ENCODE measurements at places on chromosomes 3 and 15. TPM values are rescaled to one million over a fixed set of nuclear protein-coding genes. Genes with fewer than 3 reads are reported as not detected.

A4GNT gene
- not detected for total RNA-seq

EIF4E3 gene
- total RNA-seq, result 44.2 TPM

NEK11 gene
- total RNA-seq, result 8.2 TPM

ANAPC13 gene
- total RNA-seq, result 43.5 TPM

NANOGP8 gene
- total RNA-seq, result not detected

ZNF717 gene
- total RNA-seq, result 11.8 TPM

DUOX1 gene
- 0.62 TPM for total RNA-seq

LINGO1 gene
- 1.9 TPM for total RNA-seq

TMEM108 gene
- 2.8 TPM for total RNA-seq

SST gene
- total RNA-seq, result not detected

SERPINI2 gene
- total RNA-seq, result 0.81 TPM

RASL12 gene
- 93.9 TPM for total RNA-seq

IVD gene
- 38.9 TPM for total RNA-seq

SEMA5B gene
- 1.3 TPM for total RNA-seq

FILIP1L gene
- total RNA-seq, result 630 TPM

SLC28A1 gene
- not detected for total RNA-seq

IDH3A gene
- total RNA-seq, result 84.2 TPM

ATP10A gene
- total RNA-seq, result 21.5 TPM

PPP4R2 gene
- total RNA-seq, result 36.3 TPM

EPHA3 gene
- total RNA-seq, result 15.5 TPM

PRR20G gene
- total RNA-seq, result not detected

TLR9 gene
- total RNA-seq, result 0.52 TPM

SIDT1 gene
- 2.1 TPM for total RNA-seq

EEF1AKMT4 gene
- 1.3 TPM for total RNA-seq

CCK gene
- not detected for total RNA-seq

SMCO1 gene
- total RNA-seq, result not detected
